ENCODE measurements at places on chromosomes 12 and 14.

GRCh38 chr12:49632986-49633702, 9.8 kb downstream of the PRPF40B start:
- no peak for DNase-seq

DNA sequence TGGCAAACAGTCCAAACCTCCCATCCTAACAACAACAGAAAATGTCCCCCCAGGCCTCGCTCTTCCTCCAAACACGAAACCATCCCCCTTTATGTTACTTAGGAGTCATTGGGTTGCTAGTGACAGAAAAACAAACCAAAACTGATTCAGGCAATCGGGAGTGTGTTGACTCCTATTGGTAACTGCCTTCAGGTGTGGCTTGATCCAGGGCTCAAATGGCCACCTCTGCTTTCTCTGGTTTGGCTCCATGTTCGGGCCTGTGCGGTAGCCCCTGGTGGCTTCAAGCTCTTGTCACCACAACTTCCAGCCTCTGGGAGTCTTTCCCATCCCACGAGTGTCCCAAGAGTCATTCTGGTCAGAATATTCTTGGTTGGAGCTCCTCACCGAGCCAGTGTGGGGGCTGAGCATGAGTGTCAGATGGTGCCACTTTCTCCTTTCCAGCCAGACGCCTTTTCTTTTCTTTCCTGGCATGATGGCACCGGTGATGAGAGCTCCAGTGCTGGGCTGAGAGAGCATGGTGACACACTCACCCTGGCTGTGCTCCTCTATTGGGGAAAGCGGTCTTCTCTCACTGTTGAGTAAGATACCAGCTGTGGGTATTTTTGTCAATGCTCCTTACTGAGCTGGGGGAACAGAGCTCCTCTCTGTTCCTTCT, 38.6 kb downstream of the NOC4L start:
- no peak for DNase-seq

DNA sequence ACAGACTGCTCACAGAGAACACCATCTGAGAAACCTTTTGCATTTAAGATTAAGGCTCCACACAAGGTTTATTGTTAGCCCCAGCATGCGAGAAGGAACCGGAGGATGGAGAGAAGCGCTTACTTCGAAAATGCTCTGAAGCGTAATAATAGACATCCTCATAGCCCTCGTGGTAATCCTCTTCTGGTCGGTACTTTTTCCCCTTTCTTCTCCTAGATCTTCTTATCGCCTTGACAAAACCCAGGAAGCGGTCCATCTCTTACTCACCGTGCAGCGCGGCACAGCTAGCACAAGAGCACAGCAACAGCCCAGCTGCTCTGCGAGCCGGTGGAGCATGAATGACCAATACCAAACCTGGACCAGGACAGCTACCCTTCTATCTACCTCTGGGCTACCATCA, 125.1 kb upstream of the GRIP1 start:
- DNase-seq: no peak

DNA sequence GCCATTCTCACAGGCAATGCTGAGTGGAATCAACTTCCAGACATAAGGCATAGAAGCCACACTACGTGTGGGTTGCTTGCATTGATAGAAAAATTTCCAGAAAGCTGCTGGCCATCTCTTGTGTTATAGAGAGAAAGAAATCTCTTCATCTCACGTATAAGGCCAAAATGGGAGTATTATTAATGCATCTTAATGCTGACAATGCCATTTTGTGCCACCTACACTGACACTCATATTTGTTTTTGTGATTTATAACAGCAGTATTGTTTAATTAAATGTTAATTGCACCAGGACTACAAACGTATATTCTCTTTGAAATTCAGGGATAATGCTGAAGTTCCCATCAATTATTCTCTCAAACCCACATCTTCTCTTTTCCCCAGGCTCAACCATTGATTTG, 56.1 kb upstream of the TMEM132D start:
- no peak for DNase-seq

DNA sequence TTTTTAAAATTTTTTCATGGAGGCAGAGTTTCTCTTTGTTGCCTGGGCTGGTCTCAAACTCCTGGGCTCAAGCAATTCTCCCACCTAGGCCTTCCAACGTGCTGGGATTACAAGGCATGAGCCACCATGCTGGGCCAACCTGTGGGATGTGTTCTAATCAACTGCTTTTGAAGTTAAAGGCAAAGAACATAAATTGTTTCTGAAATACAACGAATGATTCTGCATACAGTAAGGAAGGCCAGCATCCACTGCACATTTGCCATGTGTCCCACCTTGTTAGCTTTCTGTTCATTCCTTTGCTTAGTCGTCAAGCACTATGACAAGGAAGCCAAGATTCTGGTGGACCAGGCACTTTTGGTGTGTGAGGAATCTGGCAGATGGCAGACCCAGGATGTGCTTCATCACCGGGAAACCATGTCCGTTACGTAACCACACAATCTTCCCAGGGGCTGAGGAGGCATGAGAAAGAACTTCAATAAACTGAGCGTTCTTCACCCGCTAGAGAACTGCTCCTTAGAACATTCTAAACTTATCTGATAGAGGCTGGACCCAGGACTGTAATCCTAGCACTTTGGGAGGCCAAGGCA, 24.5 kb downstream of the MOK start:
- DNase-seq: no peak

DNA sequence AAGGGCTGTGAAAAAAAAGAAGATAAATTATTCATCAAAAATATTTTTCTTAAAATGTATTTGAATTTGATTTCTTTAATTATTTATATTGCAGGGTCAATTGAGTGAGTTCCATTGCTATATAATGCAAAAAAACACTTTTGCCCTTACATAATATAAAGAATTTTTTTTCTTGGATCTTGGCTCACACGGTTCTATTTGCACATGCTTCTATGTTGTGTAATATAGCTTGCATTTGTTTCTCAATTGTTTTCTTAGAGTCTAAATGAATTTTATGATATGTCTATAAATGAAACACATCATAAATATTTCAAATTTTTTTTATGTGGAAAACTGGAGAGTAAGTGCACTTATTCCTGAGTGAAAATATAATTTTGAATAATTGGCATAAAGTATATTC, 694.2 kb downstream of the SLC6A15 start:
- DNase-seq: no peak

DNA sequence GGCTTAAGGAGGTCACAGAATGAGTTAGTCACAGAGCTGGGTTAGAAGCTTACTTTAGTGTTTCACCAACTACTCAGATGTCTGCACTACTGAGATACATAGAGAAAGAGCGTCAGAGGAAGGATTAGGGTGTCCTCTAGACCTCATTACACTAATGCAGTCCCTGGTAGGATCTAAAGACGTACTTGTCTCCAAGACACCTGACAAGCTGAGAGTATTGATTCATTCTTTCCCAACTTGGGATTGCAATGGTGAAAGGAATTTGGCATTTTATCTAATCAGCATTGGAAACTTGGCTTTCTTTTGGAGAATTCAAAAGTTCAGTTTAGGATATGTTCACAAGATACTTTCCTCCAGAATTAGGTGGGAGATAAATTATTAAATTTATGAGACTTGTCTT, 402.1 kb downstream of the ZFP36L1 start:
- DNase-seq: no peak

DNA sequence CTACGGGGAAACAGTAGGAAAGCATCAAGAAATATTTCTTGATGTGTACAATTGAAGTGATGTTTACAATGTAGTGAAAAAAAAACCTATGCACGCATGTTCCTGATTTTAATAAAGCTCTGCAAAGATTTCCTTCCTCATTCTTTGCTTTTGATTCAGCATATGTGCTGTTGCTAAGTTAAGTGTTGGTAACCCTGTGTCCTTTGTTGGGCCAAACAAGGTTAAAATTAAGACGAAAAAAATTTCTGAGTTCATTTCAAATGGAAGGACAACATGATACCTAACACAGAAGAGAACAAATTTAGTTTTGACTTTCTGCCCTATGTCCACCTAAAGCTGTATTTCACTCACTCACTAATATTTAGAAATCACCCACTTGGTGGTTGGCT, 62.8 kb downstream of the PPP2R5C start:
- no peak for DNase-seq

DNA sequence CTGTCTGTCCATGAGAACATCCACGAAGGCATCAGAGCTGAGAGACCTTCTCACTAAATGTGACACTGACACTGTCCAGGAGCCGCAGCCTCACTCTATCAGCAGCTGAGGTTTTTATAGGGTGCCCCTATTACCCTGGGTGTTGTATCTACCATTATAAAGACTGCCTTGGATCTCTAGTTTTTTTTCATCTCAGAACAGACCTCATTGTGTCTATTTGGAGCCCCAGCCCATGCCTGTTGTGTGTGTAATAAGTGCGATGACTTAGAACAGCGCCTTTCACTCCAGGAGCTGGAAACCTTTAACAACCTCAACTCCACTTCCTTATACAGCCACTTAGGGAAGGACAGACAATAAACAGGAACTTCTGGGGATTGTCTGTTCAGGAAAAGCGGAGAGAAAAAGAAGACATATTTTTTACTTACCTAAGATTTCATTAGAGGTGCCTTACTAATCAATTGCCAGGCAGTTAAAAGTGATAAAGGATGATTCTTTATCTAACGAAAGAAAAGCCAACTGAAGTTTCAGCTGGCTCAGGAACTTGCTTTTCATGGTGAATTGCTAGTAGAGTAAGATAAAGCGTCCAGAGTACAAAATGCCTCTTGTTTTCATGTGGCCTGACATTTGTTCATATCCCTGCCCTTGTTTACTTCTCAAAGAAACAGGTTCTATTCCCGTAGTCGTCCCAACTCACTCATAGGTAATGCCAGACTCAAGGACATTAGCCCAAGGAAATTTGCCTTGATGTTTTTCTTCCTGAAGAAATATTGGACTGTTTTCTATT, 420.6 kb downstream of the RAD51B start:
- DNase-seq: no peak

Data from NCI-H187 treated with DMSO at 0.1 percent for 48 hours (cell line).